CD4-positive, alpha-beta T cell (primary cell): ENCODE measurements at places on chromosomes 16 and 17.

GRCh38 chr16:56860226-56861020 is 4.6 kb upstream of the SLC12A3 start:
- no peak for DNase-seq

- DNase-seq, result no peak
These were observed 90.7 kb upstream of the CLEC18B start for GRCh38 chr16:74511961-74512360.

GRCh38 chr17:13476720-13477119 is 125.0 kb downstream of the HS3ST3A1 start:
- DNase-seq, result no peak

GRCh38 chr17:4161967-4162305 is 18.9 kb downstream of the CYB5D2 start:
- no peak for DNase-seq

DNA sequence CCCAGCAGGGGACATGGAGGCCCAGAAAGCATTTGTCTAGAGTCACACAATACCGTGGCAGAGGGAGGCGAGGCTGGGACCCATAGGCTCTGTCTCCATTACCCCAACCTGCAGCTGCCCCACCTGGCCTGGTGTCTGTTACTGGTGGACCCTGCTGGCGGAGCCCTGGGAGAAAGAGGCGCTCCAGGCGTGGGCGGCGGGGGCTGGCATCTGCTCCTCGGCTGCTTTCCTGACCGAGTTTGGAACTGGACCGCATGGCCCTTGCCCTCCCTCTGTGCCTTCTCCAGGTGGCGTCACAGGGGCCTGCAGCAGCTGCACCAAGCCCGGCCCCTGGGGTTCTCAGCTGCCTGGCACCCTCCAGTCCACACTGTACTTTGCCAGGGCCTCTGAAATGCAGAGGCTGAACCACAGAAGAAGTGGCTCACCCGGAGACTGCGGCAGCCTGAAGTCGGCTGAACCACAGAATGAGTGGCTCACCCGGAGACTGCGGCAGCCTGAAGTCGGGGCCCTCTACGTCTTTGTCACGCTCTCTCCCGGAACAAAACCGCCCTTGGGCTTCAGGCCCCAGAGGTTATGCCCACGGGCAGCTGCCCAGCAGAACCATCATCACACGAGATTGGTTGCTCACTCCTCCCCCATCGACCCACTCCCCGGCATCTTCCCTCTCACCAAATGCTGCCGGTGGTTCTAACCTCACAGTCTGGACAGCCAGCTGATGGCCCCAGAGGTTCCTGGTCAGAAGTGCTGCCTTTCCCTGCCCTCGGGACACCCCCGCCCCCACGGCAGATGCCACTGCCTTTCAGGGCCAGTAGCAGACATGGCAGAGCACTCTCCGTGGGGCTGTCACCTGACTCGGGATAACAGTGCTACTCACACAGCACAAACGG is 20.2 kb downstream of the CBFA2T3 start:
- DNase-seq, result no peak

DNA sequence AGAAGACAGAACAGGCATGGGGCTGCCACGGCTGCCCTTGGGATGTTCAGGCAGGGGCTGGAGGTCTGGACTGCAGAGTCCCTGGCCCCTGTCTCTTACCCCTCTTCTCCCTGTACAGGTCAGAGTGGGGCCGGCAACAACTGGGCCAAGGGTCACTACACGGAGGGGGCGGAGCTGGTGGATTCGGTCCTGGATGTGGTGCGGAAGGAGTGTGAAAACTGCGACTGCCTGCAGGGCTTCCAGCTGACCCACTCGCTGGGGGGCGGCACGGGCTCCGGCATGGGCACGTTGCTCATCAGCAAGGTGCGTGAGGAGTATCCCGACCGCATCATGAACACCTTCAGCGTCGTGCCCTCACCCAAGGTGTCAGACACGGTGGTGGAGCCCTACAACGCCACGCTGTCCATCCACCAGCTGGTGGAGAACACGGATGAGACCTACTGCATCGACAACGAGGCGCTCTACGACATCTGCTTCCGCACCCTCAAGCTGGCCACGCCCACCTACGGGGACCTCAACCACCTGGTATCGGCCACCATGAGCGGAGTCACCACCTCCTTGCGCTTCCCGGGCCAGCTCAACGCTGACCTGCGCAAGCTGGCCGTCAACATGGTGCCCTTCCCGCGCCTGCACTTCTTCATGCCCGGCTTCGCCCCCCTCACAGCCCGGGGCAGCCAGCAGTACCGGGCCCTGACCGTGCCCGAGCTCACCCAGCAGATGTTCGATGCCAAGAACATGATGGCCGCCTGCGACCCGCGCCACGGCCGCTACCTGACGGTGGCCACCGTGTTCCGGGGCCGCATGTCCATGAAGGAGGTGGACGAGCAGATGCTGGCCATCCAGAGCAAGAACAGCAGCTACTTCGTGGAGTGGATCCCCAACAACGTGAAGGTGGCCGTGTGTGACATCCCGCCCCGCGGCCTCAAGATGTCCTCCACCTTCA is 11.7 kb downstream of the TUBB3 start:
- no peak for DNase-seq

GRCh38 chr16:67150833-67151396 is at the start of gene B3GNT9:
Gene B3GNT9 (minus strand): TSS chr16:67150998. CDS start chr16:67150485, 513 bp downstream.
- no peak for DNase-seq

- DNase-seq, result no peak
These were observed 76.7 kb upstream of the ALOX12 start for GRCh38 chr17:6919158-6919557.

GRCh38 chr17:76022973-76023899 is 3.9 kb downstream of the EVPL start:
- DNase-seq, result no peak

DNA sequence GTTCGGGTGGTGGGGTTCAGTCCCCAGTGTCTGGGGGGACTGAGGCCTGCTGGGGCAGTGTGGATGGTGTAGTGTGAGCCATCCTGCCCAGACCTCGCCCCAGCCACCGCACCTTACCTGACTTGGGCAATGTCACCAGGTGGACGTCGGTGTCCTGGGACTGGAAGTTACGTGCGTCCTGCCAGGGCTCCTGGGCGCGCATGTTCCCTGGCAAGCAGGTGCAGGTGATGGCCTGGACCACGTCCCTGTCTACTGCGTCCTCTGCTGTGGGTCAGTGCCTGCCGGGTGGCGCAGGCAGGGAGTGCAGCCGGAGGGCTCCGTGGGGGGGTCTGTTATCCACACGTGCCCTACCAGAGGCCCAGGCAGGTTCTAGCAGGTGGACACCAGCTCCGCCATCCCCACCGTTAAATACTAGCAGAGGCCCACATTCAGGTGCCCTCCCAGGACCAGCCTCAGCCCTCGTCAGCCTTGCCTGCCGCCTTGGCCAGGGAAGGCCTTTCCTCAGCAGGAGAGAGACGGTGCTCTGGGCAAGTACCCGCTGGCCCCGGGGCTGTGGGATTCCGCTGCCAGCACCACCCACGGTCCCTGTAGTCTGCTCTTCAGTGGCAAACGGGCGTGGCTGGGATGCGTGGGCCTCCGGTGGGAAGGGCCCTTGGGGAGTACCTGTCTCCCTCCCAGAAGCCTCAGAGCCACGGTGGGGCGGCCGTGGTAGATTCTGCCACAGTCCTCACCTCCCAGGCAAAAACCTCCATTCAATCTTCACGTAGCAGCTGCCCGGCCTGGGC is 8.1 kb upstream of the DPEP1 start:
- no peak for DNase-seq
